NCI-H1092 treated with DMSO at 0.1 percent for 48 hours (cell line): ENCODE measurements at places on chromosomes 3 and 15.

DNA sequence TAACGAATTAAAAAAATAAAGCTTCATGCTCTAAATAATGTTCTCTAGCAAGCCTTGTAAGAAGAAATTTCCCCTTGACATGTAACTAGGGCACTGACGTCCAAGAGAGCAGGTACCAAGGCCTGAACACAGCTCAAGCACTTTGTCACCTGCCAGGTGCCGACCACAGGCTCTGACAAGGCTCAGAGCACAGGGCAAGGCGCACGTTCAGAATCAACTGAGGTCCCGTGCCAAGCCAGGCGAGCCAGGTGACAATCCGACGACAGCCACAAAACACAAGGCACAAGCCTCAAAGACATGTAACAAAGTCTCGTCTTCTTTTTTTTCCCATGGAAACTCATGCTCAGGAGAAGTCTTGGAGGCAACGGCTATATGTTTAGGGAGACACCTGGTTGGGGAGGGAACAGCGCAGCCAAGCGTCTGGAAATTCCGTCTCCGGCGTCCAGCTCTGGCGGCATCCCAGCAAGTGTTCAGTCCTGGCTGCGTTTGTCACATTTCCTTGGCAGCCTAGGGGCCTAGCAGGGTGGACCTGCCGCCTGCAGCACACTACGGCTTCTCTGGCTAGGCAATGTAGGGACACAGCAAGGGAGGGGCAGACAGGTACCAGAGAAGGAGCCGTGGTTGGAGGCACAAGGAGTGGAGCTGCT lies 76.7 kb downstream of the ADAMTS17 start:
- DNase-seq = no peak

DNA sequence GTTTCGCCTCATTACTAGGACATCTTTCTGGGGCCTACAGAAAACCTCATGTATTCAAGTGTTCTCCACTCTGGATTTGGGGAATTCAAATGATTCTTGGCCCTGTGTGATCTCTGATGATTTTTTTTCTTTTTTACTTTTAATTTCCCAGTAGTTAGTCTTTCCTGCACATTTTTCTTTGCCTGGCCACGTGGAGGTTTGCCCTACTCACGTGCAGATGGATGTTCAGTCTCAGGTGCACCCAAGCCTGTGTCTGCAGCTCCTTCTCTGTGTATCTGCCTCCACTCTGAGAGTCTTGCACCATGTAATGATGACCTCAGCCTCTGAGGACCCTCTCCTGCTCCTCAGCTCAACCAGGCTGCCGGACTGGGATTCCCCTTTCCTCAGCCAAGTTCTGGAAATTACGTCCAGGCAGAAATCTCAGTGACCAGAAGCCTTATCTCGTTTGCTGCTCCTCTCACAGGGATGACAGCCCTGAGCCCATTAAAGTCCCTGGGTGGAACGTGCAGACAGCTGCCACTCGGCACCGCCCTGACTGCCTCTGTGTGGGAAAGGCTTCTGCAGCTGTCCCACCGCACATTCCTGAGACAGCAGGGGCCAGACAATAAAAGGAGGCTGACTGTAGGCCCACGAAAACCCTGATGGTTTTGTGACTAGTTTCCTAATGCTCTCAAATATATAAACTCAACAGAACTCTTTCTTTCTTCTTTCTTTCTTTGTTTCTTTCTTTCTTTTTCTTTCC lies 31.4 kb upstream of the GABRB3 start:
- DNase-seq = no peak

GRCh38 chr3:97721446-97721845 lies 43.1 kb upstream of the ARL6 start:
- no peak for DNase-seq

DNA sequence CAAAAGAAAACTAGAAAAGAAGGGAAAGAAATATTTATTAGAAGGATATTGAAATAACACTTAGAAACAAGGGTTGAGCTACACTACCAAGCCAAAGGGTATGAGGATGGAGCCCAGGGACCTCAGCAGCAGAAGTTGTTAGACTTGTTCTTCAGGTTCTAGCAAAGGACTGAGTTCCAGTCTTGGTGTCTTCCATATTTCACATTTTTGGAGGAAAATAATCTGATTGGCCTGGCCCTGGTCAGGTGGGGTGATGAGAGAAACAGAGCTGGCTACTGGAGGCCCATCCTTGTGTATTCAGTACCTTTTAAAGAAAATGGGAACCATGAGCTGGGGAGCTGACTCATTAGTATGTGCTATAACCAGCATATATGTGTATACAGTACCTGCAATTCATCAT lies 28.2 kb downstream of the PPP4R2 start:
- no peak for DNase-seq

DNA sequence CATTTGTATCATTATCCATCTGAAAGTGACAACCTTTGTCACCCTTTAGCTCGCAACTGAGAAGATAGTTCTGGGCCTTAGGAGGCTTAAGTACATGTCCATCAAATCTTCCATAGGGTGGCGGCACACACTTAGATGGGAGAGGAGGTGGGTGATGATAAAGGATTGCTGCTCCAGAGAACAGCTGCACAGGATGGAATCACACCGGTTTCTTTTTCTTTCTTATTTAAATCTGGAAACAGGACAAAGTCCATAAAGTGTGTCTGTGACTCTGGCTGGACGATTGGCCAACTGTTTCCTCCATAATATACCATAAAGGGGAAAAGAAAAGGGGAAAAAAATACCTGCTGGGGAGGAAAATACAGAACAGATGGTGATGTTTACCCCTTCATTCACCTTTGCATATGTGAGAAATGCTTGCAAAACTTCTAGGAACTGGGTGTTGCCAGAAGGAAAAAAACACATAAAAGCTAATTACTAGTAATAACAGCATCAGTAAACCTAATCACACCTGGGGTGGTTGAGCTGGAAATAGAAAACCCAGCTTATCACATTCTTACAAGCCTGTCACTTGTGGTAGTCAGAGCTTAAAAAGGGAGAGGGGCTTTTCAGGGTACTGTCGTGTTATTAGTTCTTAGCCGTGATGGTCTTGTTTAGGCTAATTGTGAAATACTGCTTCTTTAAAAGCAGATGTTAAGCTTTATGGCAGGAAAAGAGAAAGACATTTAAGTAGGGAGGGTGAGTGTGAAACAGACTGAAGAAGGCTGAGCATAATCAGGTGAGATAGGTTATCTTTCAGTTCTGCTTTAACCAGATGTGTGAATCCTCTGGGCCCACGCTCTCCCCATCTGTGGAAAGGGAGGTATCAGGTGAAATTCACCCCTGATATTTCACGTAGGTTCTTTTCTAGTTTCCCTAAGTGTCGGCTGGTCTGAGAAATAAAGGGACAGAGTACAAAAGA lies 16.7 kb downstream of the C2CD4A start:
- DNase-seq = no peak

GRCh38 chr3:109806929-109807328 lies 469.6 kb upstream of the DPPA4 start:
- no peak for DNase-seq

DNA sequence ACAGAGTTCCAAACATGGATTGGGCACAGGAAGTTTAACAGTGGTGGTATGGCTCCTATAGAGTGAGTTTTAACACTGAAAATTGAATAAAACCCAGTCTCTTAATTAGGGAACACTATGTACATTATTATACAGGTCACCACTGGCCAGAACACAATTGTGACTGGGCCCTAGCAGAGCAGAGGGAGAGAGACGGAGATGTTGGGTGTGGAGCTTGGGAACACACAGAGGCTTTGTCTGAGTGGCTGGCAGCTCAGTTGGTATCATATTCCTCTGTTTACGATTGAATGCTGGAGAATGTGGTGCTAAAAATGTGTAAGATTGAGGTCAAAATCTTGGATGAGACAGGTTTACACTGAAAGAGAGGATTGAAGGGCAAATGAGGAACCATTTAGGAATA lies 6.8 kb upstream of the MOBP start:
- no peak for DNase-seq

GRCh38 chr15:80118956-80119355 lies 33.8 kb upstream of the FAH start:
- no peak for DNase-seq

DNA sequence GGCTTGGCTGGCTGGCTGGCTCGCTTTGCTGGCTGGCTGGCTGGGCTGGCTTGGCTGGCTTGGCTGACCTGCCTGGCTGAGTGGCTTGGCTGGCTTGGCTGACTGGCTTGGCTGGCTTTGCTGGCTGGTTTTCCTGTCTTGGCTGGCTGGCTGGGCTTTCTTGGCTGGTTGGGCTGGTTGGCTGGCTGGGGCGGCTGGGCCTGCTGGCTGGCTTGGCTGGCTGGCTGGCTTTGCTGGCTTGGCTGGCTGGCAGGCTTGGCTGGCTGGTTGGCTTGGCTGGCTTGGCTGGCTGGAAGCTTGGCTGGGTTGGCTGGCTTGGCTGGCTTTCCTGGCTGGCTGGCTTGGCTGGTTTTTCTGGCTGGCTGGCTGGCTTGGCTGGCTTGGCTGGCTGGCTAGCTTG lies 435.6 kb downstream of the GOLGA6L6 start:
- no peak for DNase-seq
